ENCODE measurements at places on chromosomes 7 and 10. TPM values are rescaled to one million over a fixed set of nuclear protein-coding genes. Genes with fewer than 3 reads are reported as not detected.

GRCh38 chr10:50529660-50530059, 94.1 kb downstream of the SGMS1 start:
- no peaks in the 10 kb centered on the region for H3K36me3 ChIP-seq
- H3K27ac ChIP-seq = no peak overlapping the region
- no peak for DNase-seq
- H3K4me1 ChIP-seq = no peaks in the 10 kb centered on the region
- H3K27me3 ChIP-seq = no peaks in the 10 kb centered on the region
- H3K4me3 ChIP-seq = no peak overlapping the region

- H3K4me1 ChIP-seq = no peaks in the 10 kb centered on the region
- H3K27me3 ChIP-seq = no peaks in the 10 kb centered on the region
- DNase-seq = peak; percentile 9
- no peaks in the 10 kb centered on the region for H3K36me3 ChIP-seq
Measured at GRCh38 chr7:54705436-54705835, 53.6 kb downstream of the SEC61G start.

DNA sequence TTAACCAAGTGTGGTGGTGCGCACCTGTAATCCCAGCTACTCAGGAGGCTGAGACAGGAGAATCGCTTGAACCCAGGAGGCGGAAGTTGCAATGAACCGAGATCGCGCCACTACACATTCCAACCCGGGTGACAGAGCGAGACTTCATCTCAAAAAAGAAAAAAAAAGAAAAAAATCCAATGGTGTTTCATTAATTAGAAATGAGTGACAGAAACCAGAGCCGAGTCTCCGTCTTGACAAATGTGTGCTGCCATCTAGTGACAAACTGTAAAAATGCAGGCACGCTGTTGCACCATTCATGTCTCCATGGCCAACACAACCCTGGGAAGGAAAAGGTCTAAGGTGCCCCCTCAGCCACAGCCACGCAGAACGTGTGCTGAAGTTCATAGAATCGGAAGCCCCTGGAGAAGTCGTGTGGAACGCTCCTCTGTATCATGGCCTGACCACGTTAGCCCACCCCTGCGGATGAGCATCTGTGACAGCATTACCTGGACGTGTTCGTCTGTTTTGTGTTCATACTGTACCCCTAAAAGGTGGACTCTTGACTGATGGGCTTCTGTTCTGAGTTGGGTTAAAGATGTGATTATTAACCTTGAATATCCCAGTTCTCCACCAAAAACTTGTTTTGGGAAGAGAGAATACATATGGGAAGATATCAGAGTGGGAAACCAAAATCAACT, 94.9 kb downstream of the LYZL2 start:
- DNase-seq = peak; percentile 79
- H3K4me1 ChIP-seq = peaks cover 20% of the 10 kb centered on the region
- no peaks in the 10 kb centered on the region for H3K27me3 ChIP-seq
- H3K4me3 ChIP-seq = no peak overlapping the region
- H3K36me3 ChIP-seq = no peaks in the 10 kb centered on the region

- no peaks in the 10 kb centered on the region for H3K4me1 ChIP-seq
- H3K27me3 ChIP-seq = no peaks in the 10 kb centered on the region
- no peak for DNase-seq
- H3K27ac ChIP-seq = no peak overlapping the region
Measured at GRCh38 chr10:43628956-43629355, 19.7 kb downstream of the ZNF32 start.

- H3K27ac ChIP-seq = no peak overlapping the region
- DNase-seq = peak; percentile 66
- H3K4me1 ChIP-seq = no peaks in the 10 kb centered on the region
- no peaks in the 10 kb centered on the region for H3K27me3 ChIP-seq
Measured at GRCh38 chr10:79407811-79408795, 37.3 kb downstream of the ZCCHC24 start.

DNA sequence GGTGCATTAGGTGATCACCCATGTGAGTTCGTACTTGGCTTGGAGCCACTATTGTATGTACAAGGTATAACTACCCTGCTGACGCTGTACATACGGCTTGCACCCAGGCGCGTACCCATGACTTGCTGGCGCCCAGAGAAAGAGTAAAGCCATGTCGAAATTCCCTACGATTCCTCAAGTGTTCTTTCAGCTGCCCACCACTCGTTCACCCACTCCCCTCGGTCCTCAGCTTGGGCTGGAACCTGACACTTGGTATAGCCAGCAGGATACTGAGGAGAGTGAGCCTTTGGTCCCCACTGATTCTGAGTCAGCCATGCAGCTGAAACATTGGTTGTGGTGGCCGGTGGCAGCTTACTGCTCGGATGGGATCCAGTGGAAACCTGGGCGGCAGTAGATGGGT, 241.5 kb downstream of the CACNA2D1 start:
- H3K4me3 ChIP-seq = no peak overlapping the region
- DNase-seq = no peak
- H3K27me3 ChIP-seq = no peaks in the 10 kb centered on the region
- H3K4me1 ChIP-seq = peaks cover 7% of the 10 kb centered on the region
- no peaks in the 10 kb centered on the region for H3K36me3 ChIP-seq

DNA sequence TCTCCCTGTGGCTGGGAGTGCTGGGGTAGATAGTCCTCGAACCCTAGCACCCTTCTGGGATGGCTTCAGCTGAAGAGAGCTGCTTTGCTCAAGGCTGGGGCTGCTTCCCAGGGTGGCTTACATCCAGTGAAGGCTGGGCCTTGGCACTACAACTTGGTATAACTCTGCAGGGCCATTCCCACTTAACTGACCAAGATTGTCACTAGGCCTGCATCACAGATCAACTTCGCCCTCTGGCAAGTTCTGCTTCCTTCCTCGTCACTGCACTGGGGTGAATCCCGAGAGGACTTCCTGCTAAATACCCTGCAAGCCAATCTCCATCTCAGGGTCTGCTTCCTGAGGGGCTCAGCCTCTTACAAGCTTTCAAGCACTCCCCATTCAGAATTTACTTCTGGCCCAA, 195.2 kb downstream of the DOCK4 start:
- no peaks in the 10 kb centered on the region for H3K4me1 ChIP-seq
- DNase-seq = peak; percentile 35
- no peak overlapping the region for H3K27ac ChIP-seq
- no peaks in the 10 kb centered on the region for H3K36me3 ChIP-seq
- H3K27me3 ChIP-seq = no peaks in the 10 kb centered on the region
- no peak overlapping the region for H3K4me3 ChIP-seq

- H3K27ac ChIP-seq = peak overlapping the region; percentile 63
- H3K36me3 ChIP-seq = no peaks in the 10 kb centered on the region
- no peak overlapping the region for H3K4me3 ChIP-seq
- H3K27me3 ChIP-seq = no peaks in the 10 kb centered on the region
Measured at GRCh38 chr7:99111591-99111990, 32.3 kb downstream of the SMURF1 start.

DNA sequence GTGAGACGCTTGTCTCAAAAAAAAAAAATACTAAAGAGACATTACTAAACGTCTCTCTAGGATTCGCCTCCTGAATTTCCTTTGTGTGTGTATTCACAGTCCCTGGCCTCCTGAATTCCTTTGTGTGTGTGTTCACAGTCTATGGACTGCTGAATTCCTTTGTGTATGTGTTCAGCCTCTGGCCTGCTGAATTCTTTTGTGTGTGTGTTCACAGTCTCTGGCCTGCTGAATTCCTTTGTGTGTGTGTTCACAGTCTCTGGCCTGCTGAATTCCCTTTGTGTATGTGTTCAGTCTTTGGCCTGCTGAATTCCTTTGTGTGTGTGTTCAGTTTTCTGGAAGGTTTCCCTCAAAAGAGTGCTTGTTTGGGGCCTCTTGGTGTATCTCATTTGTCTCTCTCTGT, 8.2 kb downstream of the BMS1 start:
- H3K36me3 ChIP-seq = peaks cover 98% of the 10 kb centered on the region
- no peaks in the 10 kb centered on the region for H3K4me1 ChIP-seq
- no peak for DNase-seq
- no peak overlapping the region for H3K4me3 ChIP-seq
- H3K27ac ChIP-seq = no peak overlapping the region

DNA sequence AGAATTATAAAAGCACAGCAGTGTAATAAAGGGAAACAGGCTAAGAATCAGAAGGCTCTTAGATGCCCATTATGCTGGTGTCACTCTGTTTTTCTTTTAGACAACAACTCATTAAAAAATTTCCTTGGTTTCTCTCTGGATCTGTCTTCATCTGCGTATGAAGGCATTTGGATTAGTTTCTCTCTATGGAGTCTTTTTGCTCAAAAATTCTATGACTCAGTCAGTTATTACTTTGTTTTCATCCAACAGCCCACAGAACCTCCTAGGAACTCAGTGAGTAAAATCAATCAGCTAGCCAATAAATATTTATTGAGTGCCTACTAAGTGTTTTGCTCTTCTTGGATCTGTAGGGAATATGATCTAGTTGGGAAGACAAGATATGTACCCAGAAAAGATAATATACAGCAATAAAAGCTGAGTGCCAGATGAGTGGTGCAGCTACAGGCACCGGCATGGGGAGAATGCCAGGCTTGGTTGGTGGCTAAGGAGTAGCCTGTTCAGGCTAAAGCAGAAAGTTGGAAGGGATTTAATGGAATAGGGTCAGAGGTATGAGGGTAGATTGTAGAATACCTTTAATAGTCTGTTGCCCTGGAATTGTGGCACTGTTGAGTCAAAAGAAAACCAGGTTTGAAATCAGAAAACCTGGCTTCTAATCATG, 156.2 kb downstream of the LRRC4 start:
- H3K36me3 ChIP-seq = no peaks in the 10 kb centered on the region
- no peak overlapping the region for H3K27ac ChIP-seq
- no peaks in the 10 kb centered on the region for H3K4me1 ChIP-seq
- no peak overlapping the region for H3K4me3 ChIP-seq

GRCh38 chr10:35565602-35566081, 39.5 kb upstream of the GJD4 start:
- no peak for DNase-seq
- H3K4me3 ChIP-seq = no peak overlapping the region
- H3K27ac ChIP-seq = no peak overlapping the region
- peaks cover 15% of the 10 kb centered on the region for H3K4me1 ChIP-seq
- no peaks in the 10 kb centered on the region for H3K27me3 ChIP-seq

DNA sequence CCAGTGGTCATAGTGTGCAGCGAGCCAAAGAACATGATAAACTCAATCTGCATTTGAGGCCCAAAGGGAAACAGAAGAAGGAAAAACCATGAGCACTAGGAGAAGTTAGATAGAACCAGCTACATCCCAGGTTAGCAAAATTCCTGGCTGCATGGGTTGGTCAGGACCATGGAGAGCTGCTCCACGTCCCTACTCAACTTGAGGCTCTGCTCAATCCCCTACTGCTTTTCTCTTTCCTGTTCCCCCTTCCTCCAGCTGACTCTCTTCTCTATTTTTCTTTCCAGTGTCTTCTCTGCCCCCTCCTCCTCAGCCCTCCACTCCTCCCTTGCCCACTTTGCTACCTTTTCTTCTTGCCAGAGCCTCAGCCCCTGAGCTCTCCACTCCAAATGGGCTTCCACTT, 21.9 kb upstream of the VSIR start:
- H3K4me1 ChIP-seq = no peaks in the 10 kb centered on the region
- no peak for DNase-seq
- H3K27ac ChIP-seq = no peak overlapping the region
- no peak overlapping the region for H3K4me3 ChIP-seq
- no peaks in the 10 kb centered on the region for H3K27me3 ChIP-seq
- H3K36me3 ChIP-seq = no peaks in the 10 kb centered on the region

- H3K4me1 ChIP-seq = no peaks in the 10 kb centered on the region
- peaks cover 95% of the 10 kb centered on the region for H3K36me3 ChIP-seq
- no peak for DNase-seq
- H3K27me3 ChIP-seq = no peaks in the 10 kb centered on the region
- no peak overlapping the region for H3K4me3 ChIP-seq
Measured at GRCh38 chr7:128988372-128988771, 50.6 kb downstream of the IRF5 start.

DNA sequence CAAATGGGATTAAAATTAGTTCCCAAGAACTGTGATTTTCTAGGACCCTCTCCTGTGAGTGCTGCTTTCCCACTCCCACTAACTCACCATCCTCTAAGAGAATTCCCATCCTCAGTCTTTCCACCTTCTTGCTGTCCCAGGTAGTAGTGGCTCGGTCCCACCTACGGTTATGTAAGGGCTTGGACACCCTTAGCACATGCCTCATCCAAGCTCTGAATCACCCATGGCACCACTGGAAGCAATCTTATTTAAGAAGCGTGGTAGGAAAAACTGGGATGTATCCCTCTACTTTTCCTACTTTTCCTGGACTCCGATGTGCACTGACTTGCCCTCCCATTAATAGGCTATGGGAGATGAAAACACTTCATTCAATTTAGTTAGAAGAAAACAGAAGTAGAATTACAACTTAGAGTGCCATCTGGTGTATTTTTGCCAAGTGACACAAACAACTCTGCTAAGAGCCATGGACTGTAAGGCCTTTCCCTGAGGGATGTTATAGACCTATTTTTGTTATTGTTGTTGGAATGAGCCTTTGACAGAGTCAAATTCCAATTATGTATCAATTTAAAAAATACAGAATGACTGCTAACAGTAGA, 13.7 kb upstream of the ANKRD22 start:
- peak; percentile 64 for DNase-seq
- H3K27ac ChIP-seq = no peak overlapping the region
- no peaks in the 10 kb centered on the region for H3K36me3 ChIP-seq
- H3K4me1 ChIP-seq = no peaks in the 10 kb centered on the region

The LDB3 gene
- 2.7 TPM for polyA plus RNA-seq

The MYL10 gene
- polyA plus RNA-seq = not detected

The CHPF2 gene
- 5.8 TPM for polyA plus RNA-seq

The C10orf71 gene
- not detected for polyA plus RNA-seq

The WEE2 gene
- polyA plus RNA-seq = not detected

The GTPBP10 gene
- 17.3 TPM for polyA plus RNA-seq

The PVRIG gene
- polyA plus RNA-seq = 0.56 TPM

The RAPGEF5 gene
- polyA plus RNA-seq = 8.6 TPM

The NSUN6 gene
- 7.0 TPM for polyA plus RNA-seq

The BMPER gene
- polyA plus RNA-seq = 3.4 TPM

The PARG gene
- polyA plus RNA-seq = 5.5 TPM

Data from stomach (tissue), 19 donors.